ENCODE measurements at places on chromosomes 2 and 18.

DNA sequence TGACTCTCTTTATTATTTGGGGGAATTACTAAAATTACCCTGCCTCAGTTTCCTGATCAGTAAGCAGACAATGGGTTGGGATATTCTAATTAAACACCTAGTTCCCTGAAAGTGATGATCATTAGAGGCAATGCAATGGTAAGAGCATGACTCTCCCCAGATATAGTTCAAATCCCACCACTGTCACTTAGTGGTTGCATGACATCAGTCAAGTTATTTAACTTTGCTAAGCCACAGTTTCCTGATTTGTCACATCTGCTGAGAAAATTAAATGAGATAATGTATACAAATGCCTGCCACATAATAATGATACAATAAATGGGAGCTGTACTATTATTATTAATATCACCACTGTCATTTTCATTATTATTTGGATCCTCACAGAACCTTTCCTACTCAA is 29.9 kb downstream of the ZEB2 start:
- DNase-seq, result no peak

- DNase-seq, result no peak
Observed at GRCh38 chr2:10184421-10184820, 61.9 kb downstream of the RRM2 start.

- no peak for DNase-seq
Observed at GRCh38 chr2:162424816-162425215, 80.9 kb downstream of the GCA start.

GRCh38 chr2:55459279-55459678 is 39.6 kb upstream of the CCDC88A start:
- DNase-seq, result no peak

DNA sequence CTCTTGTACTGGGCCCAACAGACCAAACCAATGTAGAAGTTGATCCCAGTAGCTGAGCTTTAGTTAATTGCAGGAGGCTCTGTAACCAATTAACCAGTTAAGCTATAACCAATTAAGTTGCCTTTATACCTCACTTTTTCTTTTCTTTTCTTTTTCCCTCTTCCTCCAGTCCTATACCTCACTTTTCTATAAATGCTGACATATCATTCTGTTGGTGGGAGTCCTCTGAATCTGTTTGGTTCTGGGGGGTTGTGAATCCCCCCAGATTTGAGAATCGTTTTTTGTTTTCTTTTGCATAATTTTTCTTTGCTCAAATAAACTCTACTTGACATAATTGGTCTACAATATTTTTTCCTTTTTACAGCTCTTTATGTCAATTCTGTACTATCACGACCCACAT is 38.1 kb upstream of the ACMSD start:
- no peak for DNase-seq

DNA sequence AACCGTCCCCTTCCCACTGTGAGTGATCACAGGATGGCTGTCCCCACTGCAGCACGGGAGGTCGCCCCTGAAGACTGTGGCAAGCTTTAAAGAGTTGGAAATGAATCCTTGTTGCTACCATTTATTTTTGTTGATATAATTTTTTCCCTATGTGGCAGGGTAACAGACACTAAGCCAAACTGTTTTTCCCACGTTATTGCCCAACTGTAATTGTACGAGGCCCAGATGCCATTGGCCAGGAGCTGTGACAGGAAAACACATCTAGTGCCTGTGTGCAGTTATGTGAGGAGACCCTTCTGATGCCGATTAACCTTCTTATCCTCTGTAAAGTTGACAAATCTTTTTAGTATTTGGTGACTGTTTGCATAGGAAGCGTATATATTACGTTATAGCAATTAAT is 44.2 kb downstream of the MRPS9 start:
- no peak for DNase-seq

- DNase-seq, result no peak
Observed at GRCh38 chr2:30408961-30409387, 38.1 kb upstream of the LCLAT1 start.

DNA sequence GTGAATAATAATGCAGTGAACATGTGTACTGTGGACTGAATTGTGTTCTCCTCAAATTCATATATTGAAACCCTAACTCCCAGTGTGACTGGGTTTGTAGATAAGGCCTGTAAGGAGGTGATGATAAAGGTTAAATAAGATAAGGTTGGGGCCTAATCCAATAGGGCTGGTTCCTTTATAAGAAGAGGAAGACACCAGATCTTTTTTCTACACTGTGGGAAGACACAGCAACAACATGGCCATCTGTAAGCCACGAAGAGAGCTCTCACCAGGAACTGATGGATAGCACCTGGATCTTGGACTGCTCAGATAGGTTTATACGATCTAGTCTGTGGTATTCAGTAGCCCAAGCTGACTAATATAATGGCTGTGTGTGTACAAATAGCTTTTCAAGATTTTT is 66.8 kb downstream of the BMPR2 start:
- no peak for DNase-seq

- peak; percentile 75 for DNase-seq
Observed at GRCh38 chr2:234308813-234309195, 188.1 kb downstream of the ARL4C start.

DNA sequence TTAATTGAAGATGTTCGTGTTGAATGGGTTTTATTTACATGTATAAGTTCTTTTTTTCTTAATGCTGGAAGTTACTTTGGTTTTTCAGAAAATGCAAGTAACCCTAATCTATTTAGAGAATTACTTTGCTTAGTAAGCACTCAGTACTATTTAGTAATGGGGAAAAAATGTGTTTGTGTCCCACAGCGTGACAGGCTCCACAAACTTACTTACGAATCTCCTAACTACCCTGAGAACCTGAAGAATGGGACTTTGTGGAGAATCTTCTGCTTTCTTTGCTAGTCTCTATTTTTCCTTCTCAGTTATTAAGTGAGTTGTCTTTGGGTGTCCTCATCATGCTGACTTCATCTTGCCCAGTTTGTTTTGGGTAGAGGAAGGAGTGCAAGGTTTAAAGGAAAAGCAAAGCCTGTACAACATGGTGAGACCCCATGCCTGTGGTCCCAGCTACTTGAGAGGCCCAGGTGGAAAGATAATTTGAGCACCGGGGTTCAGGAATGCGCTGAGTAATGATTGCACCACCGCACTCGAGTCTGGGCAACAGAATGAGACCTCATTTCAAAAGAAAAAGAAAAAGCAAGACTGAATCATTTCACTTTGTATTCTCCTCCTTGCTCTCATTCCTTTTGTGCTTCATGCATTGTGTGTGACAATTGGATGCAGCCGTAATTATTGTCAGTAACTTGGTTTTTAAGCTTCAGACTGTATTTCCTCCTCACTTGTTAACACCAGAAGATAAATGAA is 10.2 kb downstream of the NEDD4L start:
- DNase-seq, result no peak

- no peak for DNase-seq
Observed at GRCh38 chr18:68462766-68463165, 252.1 kb downstream of the TMX3 start.

GRCh38 chr2:44778671-44779476 is 162.6 kb upstream of the SIX3 start:
- DNase-seq, result no peak

- no peak for DNase-seq
Observed at GRCh38 chr18:36769611-36770314, 59.0 kb downstream of the TPGS2 start.

DNA sequence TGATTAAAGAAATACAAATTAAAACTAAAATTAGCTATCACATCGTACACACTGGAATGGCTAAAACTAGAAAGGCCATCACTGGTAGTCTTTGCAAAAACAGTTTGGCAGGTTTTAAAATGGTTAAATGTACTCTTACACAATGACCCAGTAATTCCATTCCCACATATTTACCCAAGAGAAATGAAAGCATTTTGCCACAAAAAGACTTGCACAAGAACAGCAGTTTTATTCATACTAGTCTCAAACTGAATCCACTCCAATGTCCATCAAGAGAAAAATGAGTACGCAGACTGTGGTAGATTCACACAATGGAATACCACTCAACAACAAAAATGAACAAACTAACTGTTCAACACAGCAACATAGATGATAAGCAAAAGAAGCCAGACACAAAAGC is 29.1 kb downstream of the SP140L start:
- no peak for DNase-seq

DNA sequence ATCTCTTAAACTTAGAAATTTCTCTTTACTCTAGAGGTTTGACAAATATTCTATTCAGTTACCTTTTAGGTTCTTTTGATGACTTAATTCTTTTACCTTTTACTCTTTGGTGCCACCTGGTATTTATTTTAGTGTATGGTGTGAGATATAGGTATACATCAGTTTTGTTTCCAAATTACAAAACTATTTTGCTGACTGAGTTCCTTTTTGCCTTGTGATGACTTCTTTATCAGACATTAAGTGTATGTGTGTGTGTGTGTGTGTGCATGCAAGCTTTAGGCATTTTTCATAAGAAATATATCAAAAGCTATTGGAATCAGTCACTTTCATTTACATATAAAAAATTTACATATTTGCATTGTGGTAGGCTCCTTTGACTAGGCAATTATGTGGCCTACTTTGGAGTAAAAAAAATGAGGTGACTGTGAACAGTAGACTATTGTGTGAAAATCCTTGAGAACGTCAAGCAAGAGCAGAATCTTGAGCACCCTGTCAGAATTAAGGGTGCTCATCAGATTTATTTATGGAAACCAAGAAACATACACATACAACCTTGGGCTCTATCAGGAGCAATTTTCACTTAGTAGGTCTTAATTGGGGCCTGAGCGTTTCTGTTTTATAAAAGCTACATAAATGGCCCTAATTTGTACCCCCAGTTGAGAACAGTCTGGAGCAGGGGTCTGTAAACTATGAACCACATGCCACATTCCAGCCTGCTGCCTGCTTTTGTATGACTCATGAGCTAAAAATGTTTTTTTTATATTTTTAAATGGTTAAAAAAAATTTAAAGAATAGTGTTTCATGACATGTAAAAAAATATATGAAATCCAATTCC is 415.9 kb downstream of the SLC4A3 start:
- no peak for DNase-seq

GRCh38 chr2:159249990-159250715 is 36.4 kb downstream of the WDSUB1 start:
- no peak for DNase-seq

- DNase-seq, result no peak
Observed at GRCh38 chr18:74513149-74513882, 17.2 kb downstream of the CNDP2 start.

DNA sequence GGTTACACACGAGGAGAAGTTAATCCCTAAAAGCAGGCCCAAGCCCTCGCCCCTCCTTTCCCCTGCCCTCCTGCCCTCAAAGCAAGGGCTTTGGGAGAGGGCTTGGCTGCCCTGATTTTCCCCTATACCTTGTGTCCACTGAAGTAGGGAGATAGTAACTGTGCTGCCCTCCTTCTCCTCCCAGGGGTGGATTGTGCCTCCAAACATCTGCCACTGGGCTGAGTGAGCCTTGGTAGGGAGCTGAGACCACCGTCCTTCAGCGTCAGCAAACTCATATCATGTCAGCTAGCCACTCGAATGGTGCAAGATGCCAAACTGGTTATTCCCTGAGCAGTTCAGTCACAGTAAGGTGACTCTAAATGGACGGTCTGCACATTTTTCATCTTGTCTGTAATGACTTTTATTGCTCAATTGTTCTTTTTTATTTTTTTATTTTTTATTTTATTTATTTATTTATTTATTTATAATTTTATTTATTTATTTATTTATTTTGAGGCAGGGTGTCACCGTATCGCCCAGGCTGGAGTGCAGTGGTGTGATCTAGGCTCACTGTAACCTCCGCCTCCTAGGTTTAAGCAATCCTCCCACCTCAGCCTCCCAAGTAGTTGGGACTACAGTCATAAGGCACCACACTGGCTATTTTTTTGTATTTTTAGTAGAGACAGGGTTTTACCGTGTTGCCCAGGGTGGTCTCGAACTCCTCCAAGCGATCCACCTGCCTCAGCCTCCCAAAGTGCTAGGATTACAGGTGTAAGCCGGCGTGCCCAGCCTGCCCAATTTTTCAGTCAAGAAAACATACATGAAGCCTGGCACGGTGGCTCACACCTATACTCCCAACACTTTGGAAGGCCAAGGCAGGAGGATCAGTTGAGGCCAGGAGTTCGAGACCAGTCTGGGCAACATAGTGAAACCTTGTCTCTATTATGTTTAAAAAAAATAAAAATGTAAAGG is 8.7 kb downstream of the PCBP1 start:
- DNase-seq, result no peak

DNA sequence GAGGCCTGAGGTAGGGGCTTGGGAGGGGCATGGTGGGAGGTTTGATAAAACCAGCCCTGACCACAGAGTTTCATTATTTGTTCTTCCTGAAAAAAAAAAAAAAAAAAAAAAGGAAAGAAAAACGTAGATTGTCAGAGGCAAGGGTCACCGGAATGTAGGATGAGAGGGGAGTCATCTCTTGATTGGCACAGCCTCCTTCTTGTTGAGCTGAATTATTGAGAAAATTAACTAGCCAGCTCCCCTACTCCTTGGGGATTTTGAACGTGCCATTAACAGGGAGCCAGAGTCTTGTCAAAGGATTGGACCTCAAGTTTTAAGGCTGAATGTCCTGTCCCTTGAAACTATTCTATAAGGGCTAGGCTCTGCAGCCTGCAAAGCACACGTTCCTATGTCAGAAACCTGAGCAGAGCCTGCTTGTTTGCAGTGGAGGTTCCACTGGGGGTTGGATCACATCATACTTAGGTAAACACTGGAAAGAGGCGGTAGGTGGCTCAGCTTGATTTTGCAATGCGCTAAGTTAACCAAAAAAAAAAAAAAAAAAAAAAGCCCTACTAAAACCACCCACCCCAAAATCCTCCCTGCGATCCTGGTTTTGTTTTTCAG is 2.3 kb downstream of the INHBB start:
- no peak for DNase-seq

- no peak for DNase-seq
Observed at GRCh38 chr2:211181626-211182025, 625.2 kb downstream of the CPS1 start.

DNA sequence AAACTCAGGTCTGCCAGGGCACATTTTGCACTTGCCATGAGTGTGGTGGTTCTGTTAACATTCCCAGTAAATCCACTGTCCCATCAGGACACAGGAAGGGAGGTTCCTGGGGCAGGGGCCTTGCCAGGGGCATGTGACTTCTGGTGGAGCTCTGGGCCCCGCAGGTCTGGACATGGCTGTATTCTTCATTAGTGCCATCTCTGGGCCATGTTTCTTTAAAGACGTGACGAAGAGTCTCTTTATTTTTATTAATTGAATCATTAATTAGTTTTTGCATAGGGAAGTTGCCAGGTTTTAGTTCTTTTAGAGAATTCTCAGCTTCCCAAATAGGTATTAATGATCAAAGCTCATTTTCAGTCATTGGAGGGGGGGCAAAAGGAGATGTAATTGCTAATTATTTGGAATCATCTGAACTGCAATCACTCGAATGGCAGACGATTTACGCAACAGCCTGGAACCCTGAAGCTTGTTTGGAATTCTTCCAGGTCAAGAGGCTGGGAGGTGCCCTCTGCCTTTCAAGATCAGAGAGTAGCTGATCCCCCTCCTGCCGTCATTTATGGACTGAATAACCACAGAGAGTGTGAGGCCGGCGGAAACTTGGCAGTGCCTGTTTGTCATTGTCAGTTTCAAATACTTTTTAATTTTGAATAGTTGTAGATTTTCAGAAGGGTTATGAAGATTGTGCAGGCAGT is 106.2 kb downstream of the RTP5 start:
- no peak for DNase-seq
